Activated CD4-positive, alpha-beta T cell treated with anti-CD3 and anti-CD28 coated beads, Interleukin-10, Interleukin-2, amounts not matched to agents 100 ng/mL and 50 ng/mL, durations not matched to agents 16 hours and 8 hours (primary cell): ENCODE measurements at places on chromosomes 5 and 9.

DNA sequence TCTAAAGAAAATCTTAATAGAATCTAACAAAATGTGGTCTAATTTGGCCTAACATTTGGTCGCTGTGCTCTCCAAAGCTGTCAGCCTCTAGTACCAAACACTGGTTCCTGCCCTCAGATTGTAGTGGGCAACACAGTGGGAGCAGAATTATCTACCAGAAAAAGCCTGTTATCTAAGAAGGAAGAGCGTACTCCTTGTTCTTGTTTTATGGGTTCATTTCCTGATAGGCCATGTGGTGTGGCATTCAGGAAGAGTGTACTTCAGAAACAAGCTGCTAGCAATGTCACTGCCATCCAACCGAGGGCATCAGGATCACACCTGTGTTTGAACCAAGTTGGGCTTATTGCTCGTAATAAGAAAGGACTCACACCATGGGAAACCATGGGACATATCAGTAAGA, 487.9 kb upstream of the DAP start:
- no peak for DNase-seq

- DNase-seq, result no peak
Observed at GRCh38 chr5:89128092-89128491, 245.1 kb upstream of the MEF2C start.

- no peak for DNase-seq
Observed at GRCh38 chr9:137021568-137021978, 6.5 kb downstream of the ABCA2 start.

- no peak for DNase-seq
Observed at GRCh38 chr5:126472538-126472889, 49.3 kb downstream of the GRAMD2B start.

- DNase-seq, result no peak
Observed at GRCh38 chr9:133321411-133321935, 14.5 kb downstream of the SURF6 start.

GRCh38 chr5:52132053-52132452, 655.7 kb upstream of the ITGA1 start:
- no peak for DNase-seq
